ENCODE measurements at places on chromosomes 13 and 19.

GRCh38 chr13:82800391-82800790, 1081.9 kb downstream of the SLITRK1 start:
- no peak for DNase-seq

- no peak for DNase-seq
Measured at GRCh38 chr19:17074634-17075034, 618 bp downstream of the HAUS8 start.

DNA sequence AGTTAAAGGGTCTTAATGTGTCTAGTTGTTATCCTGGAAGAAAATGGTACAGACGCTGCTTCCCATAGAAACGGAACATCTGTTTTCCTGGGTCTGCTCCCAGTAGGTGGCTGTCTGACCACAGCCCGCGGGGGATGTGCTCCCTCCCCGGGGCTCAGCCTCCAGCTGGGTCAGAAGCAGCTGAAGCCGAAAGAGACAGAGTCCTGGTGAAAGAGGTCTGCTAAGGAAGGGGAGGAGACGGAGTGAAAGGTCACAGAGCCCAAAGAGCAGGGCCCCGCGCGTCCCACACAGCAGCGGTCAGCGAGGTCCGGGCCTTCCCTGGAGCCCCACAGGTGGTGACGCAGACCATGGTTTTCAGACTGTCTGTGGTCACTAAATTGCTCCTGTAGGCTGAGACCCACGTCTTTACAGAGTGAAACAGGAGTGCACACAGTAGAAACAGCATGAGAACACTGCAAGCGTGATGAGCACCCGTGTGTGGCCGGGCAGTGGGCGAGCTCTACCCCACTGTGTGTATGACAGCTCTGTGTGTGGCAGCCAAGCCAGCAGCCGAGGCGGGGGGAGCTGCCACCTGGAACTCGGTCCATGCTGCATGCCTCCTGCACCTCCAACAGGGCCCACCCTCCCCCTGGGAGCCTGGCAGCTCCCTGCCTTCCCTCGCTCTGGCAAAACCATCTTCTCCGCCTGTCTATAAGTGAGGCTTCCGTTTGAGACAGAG, 52.0 kb upstream of the C13orf46 start:
- peak; percentile 18 for DNase-seq

GRCh38 chr13:54927538-54927937, 1898.9 kb downstream of the OLFM4 start:
- no peak for DNase-seq

GRCh38 chr19:48798937-48799336, 11.9 kb downstream of the BCAT2 start:
- DNase-seq: no peak

DNA sequence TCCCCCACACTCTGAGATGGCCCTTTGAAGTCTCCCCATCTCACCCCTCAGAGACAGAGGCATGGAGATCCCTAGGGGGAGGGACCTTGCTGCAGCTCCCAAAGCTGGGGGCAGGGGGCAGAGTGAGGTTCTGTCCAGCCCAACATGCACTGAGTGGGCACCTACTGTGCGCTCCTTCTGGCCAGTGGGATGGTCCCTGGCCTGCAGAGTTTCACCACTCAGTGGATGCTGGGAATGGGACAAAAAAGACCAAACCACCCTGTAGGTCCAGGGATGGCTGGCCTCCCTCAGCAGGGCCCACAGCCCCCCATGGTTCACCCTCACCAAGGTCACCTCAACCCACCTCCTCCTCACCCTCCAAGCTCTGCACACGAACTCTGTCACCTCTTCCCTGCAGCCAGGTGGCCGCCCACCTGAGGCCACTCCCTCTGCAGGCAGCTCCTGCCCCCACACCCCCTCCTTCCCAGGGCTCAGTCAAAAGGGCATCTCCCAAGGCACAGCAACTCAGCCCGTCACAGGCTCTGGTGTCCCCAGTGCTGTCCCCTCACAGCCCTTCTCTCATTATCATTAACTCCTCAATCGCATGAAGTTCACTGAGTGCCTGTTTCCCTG, 16.1 kb downstream of the CEACAM21 start:
- no peak for DNase-seq
